Epithelial cell of proximal tubule (primary cell): ENCODE measurements at places on chromosomes 5 and 9. TPM values are rescaled to one million over a fixed set of nuclear protein-coding genes. Genes with fewer than 3 reads are reported as not detected.
A peak's percentile ranks its signal among the peaks of the same experiment; 100 is the strongest.

DNA sequence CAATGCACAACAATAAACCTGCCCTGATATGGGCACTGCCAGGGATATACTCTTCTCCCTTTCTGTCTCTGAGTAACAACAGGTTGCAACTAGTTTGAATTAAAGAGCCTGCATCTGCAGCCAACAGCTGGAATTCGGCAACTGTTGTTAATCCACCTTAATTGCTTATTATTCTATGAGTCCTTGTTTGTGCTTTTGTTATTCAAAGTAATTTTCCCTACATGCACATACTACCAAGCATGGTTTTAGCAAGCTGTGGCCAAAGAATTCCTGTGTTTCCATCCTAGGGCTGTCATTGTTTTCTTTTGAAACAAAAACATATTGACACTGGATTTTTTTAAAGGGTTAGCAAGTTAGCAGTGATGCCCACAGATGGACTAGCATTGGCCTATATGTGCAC lies 171.5 kb downstream of the EFNA5 start:
- DNase-seq: no peak

DNA sequence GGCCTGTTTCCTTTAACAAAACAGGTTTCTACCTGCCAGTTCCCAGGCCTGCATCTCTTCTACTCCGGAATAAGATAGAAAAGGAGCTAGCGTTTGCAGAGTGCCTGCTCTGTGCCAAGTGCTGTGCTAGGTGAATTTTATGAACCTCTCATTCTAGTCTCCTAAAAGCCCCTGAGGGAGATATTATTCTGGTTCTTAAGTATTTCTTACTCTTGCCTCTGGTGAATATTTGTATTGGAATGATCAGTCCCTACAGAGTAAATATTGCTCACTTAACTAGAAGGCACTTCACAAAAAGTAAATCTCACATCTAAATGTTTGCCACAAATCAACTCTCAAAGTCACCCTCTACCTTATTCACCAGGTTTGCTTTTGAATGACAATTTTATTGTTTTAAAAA lies 227.1 kb downstream of the AUH start:
- DNase-seq: no peak

The PCDHGA10 gene
- 0.58 and 1.9 TPM in 2 replicates for total RNA-seq

DNA sequence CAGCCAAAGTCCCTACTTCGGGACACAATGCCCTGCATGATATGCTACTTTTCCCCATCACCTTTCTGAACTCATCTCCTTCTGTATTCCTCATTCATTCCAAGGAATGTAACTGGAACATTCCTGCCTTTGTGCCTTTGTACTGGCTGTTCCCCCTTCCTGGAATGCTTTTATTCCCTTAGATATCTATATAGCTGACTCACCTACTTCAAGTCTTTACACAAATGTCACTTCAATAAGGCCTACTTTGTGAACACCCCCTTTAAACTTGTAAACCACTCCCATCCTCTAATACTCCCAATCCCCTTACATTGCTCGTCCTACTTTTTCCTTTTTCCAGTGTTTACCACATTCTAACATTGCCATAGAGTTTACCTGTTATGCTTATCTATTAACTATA lies 2.4 kb downstream of the NOL6 start:
- no peak for DNase-seq

The C1QTNF3 gene
- 0.36 and 2.8 TPM in 2 replicates for total RNA-seq

DNA sequence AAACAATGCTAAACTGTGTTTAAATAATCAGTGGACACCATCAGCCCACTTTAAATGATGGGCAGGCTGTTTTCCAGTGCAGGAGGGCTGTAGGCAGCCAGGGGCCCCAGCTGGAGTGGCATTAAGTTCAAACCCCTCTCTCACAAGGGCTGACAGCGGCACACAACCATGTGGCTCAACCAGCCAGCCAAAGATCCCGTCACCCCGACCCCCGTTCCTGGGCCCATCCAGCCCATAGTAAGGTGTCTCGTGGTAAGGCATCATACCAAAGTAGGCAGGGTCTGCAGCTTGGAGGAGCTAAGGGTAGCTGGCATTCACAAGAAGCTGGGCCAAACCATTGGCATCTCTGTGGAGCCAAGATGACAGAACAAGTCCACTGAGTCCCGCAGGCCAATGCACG lies 24.9 kb downstream of the BTNL9 start:
- no peak for DNase-seq

The RLN1 gene
- total RNA-seq: 0.69 and 1.3 TPM in 2 replicates

- no peak for DNase-seq
Observed at GRCh38 chr5:71907001-71907588, 188.0 kb downstream of the CARTPT start.

The PTGES gene
- 15.3 and 33.6 TPM in 2 replicates for total RNA-seq

DNA sequence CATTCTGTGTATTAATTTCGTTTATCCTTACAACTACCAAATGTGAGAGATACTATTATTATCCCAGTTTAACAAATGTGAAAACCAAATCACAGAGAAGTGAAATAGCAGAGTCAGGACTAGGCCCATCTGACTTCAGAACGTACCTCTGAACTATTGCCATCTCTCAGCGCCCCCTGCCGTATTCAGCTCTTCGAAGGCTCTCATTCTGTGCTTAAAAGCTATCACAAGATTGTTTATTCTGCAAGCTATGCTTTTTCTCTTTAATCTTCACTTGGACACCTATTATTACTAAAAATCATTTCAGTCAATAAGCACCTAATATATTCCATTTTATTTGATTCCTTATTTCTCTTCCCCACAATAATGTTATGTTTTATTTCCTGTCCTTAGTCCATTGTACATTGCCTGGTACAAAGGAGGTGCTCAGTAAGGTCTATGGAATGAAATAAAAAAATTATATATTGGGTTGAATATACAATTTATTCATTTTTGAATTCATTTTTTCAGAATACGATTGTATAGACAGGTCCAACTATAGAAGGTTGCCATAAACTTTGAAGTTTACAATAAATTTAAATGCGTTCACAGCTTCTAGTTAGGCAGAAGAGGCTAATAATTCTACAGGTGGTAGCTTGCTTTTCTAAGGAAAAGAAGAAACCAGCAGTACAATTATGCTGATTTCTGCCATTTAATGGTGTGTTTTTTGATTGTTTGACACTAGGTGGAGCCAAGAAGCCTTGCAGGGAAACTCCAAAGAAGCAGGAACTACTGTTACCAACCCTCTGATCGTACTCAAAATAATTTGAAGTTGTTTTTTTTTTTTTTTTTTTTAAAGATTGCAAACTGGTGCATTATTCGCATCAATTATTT lies 202.2 kb upstream of the DMRTA1 start:
- no peak for DNase-seq

DNA sequence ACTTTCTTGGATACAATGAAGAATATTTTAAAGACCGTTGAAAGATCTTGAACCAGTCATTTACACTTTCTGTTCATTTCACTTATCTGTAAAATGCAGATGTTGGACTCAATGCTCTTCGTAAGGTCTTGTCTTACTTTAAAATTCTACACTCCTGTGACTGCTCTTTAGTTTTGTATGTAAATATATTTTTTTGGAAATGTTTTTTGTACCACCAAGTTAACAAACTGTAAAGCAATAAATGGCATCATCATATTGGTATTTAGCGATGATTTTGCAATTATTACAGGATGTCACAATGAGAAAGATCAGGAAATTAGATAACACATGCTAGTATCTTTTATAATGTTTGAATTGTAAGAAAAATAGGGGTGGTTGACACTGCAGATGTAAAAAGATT lies 80.8 kb upstream of the GNAQ start:
- no peak for DNase-seq

The CHSY3 gene
- 1.7 and 2.5 TPM in 2 replicates for total RNA-seq

GRCh38 chr5:10065428-10066000 lies 184.2 kb downstream of the ATPSCKMT start:
- DNase-seq: no peak

The MCC gene
- 4.3 and 6.3 TPM in 2 replicates for total RNA-seq

DNA sequence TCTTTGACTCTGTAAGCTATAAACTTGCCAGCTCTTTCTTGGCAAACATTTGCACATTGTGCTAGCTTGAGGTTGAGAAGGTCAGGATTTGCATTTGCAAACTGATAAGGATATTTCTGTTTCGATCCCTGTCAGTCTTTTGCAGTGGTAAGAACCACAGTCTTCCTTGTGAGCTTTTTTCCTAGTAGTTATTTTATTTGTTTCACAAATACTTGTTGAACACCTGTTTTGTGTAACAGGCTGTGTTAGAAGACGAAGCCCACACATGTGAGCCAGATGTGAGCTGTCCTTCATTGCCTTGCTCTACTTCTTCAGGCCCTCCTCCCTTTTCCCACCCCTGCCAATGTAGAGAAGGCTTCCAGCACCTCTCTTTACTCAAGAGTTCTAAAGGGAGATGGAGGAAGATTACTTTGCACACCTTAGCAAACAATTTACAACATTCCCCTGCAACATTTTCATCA lies 327.0 kb upstream of the KLF4 start:
- no peak for DNase-seq

DNA sequence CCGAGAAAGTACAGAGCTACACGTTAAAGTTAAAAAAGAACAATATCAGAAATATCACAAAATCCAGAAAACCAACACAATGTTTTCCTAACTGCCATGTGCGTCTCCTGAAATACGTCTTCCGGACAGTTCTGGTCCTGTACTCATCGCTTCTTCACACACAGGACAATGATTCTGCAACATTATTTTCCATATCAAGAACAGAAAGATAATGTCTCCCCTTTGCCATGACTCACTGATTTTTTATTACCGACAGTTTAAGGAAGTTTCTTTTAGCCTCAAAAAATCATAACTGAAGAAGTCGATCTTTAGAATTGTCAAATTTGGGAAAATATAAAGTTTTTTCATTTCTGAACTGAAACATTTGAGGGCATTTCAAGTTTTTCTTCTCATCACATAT lies 2.5 kb downstream of the TBC1D9B start:
- DNase-seq: no peak

The AK1 gene
- total RNA-seq: 48.1 and 58.3 TPM in 2 replicates

The SNAPC3 gene
- 21.4 and 25.2 TPM in 2 replicates for total RNA-seq

The UNC5A gene
- 0.07 and 1.2 TPM in 2 replicates for total RNA-seq

- DNase-seq: no peak
Observed at GRCh38 chr5:126099077-126099476, 324.1 kb upstream of the GRAMD2B start.

The TSSK1B gene
- total RNA-seq: not detected in 2 replicates

DNA sequence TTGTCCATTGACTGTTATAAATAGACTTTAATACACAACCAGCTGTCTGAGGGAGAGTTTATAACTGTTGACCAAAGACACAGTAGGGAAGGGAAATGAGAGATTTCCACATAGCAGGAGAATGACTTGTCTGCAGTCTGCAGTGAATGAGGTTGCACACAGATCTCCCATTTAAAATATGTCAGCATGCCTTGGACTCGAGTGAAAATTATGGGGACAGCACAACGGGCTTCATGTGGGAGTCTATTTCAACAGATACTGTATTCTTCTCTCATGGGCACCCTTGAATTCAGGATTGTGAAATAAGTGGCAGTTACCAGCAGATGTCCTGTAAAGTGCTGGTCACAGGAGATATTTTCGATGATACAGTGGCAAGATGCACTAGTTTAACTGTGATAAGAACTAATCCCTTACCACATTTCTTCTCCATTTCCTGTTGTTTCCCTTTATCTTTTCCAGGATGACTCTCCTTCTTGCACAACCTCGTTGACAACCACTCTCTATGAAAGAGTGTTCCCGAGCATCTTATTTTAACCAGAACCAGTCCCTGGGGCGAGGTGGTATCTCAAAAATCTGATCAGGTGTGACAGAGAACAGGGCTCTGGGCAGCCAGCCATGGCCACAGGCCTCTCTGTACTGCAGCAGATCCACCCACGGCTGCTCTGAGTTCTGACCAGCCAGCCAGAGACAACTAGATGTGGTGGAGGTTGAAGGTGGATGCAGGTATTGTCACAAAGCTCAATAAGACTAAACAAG lies 51.5 kb upstream of the MAP3K1 start:
- no peak for DNase-seq

GRCh38 chr5:82794876-82795275 lies 282.3 kb downstream of the TMEM167A start:
- DNase-seq: no peak

- DNase-seq: no peak
Observed at GRCh38 chr5:173554038-173554955, 62.2 kb downstream of the BOD1 start.

The MAMDC2 gene
- 5.5 and 6.6 TPM in 2 replicates for total RNA-seq

The ZFP37 gene
- 0.58 and 0.94 TPM in 2 replicates for total RNA-seq

GRCh38 chr5:128290152-128290858 lies 206.7 kb downstream of the SLC12A2 start:
- peak; percentile 76 for DNase-seq

DNA sequence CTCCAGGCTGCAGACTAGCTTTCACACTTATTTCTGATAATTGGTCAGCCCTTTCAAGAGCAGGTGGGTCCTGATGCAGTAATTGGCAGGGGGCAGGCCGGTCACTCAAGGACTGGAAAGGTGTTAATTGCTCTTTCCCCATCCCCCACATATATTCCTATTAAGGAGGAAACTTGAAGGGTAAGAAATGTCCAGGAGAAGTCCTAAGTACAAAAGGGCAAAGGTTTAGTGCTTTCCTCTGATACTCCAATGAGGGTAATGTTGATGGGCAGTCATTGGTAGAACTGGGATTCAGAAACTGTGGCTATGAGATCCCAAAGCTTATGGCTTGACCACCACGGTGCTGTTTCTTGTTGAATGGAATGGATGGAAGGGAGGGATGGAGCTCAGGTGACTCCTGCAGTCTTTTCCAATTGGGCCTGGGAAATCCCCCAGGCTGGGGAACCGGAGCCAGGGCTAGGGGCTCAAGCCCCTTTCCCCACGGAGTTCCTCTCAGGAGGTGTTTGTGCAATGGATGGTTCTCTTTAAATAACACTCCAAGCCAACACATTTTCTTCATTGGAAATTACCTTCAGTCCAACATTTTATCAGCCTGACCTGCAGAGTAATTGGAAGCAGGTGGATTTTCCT lies 103.2 kb upstream of the ALDH1B1 start:
- no peak for DNase-seq

DNA sequence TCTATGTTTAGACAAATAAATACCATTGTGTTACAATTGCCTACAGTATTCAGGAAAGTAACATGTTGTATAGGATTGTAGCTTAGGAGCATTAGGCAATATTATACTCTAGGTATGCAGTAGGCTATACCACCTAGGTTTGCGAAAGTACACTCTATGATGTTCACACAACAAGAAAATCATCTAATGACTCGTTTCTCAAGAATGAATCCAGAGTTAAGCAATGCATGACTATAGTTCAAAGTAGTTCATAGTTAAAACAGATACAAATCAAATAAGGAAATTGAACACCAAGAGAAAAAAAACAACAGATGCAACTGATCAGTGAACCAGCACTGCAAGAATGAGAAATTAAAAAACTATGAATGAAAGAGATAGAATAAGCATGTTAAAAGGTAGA lies 27.6 kb upstream of the ABLIM3 start:
- DNase-seq: peak; percentile 87

DNA sequence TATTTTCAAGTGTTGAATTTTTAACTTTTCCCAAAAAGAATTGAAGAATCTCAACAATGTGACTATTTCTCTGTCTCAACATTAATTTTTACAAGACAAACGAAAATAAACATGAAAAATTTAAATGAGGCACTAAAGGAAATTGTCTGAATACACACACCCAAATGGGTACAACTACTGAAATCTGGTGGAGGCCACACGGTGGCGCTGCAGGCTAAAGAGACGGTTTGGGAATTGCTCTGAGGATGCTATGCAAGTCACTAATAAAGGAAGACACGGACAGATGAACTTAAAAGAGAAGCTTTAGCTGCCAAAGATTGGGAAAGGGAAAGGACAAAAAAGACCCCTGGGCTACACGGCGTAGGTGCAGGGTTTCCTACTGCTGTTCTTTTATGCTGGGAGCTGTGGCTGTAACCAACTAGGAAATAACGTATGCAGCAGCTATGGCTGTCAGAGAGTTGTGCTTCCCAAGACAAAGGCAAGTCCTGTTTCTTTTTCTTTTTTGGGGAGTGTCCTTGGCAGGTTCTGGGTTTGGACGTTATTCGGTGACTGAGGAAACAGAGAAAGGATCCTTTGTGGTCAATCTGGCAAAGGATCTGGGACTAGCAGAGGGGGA lies at the start of gene PCDHB10:
Gene PCDHB10 (plus strand): TSS at position 244 of the 616 bp plus-strand sequence. CDS start 200 bp downstream, at position 444.
- no peak for DNase-seq
